Effector CD4-positive, alpha-beta T cell (primary cell): ENCODE measurements at places on chromosomes 5 and 9.

GRCh38 chr9:76758476-76758875, 5.8 kb upstream of the PCA3 start:
- no peak for DNase-seq

GRCh38 chr9:14243514-14244042, 70.4 kb downstream of the NFIB start:
- DNase-seq = no peak

GRCh38 chr5:92544036-92544435, 1037.0 kb downstream of the NR2F1-AS1 start:
- no peak for DNase-seq

DNA sequence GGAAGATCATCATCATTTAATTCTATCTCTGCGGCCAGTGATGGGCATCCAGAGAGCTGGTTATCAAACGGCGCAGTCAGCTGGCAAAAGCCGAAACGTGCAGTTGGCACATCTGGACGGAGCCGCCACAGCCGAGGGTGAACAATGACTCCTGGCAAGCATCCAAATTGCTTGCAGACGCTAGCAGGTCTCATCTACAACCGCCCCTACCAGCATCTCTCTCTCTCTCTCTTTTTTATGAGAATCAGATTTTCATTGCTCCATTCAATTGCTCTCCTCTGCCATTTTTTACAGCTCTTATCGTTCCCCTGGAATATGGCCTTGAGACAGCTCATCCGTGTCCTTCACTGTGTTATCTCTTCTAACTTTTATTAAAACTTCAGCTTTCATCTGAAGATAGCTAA, 165.2 kb downstream of the MAPKAP1 start:
- DNase-seq = no peak

DNA sequence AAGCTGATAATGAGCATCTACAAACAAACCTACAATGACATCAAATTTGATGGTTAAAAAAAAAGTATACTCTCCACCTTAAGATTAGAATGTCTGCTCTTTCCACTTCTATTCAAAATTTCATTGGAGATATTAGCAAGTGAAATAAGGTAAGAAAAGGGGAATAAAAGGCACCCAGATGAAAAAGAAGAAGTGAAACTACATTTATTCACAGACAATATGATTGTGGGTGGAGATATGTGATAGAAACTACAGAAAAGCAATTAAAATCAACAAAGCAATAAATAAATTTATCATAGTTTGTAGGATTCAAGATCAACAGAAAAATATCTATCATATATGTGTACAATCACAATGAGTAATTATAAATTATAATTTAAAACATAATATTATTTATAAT, 395.1 kb upstream of the CCNH start:
- DNase-seq = no peak
